ENCODE measurements at places on chromosomes 4 and X. TPM values are rescaled to one million over a fixed set of nuclear protein-coding genes. Genes with fewer than 3 reads are reported as not detected.

The ADH4 gene
- total RNA-seq = 0.10 TPM

The SASH3 gene
- 0.33 TPM for total RNA-seq

DNA sequence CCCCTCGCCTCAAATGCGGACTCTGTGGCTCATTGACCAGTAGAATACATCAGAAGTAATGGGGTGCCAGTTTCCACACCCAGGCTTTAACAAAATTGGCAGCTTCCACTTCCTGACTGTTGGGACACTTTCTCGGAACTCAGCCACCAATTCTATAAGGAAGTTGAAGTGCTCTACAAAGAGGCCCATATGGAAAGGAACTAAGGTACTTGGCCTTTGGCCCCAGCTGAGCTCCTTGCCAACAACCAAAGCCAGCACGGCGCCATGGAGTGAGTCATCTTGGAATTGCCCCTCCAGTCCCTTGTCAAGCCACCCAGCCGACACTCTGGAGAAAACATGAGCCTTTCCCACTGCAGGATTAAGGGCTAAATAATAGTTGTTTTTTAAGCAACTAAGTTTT, 262.2 kb upstream of the INTU start:
- no peak for DNase-seq
- H3K27me3 ChIP-seq = no peaks in the 10 kb centered on the region
- H3K4me3 ChIP-seq = no peak overlapping the region
- no peaks in the 10 kb centered on the region for H3K36me3 ChIP-seq

DNA sequence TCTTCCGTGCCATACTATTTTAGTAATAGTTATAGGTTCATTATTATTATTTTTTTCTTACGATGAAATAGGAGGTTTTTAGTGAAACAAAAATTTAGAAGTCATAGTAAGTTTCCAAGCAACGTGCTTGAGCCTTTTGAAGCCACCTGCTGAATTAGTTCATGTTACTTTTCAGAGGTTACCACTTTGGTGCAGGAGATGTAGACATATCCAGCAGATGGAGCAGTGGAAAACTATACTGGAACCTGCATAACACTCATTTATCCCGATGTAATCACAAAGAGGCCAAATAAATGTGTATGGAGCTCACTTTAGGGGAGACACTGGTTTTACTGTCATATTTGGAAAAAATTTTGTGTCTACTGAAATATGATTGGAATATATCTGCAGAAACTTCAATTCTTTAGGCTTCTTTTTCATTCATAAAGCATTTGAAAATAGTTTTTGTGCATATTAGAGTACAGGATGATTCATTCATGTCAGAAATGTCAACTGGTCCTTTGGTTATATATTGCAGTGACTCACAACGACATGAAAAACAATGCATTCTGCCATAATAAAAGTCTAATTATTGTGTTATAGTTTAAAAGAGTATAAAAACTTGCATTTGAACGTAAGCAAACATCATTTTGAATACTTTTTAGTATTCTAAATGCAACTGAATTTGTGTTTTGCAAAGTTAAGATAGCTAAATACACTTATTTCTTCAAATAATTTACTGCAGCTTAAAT, 2182.9 kb upstream of the TENM3 start:
- no peaks in the 10 kb centered on the region for H3K27me3 ChIP-seq
- DNase-seq = no peak
- no peaks in the 10 kb centered on the region for H3K4me1 ChIP-seq
- H3K36me3 ChIP-seq = no peaks in the 10 kb centered on the region

The XPNPEP2 gene
- not detected for total RNA-seq

- H3K27ac ChIP-seq = no peak overlapping the region
- H3K36me3 ChIP-seq = no peaks in the 10 kb centered on the region
- H3K27me3 ChIP-seq = no peaks in the 10 kb centered on the region
- no peak for DNase-seq
These were observed 7.3 kb upstream of the SH3BP2 start for GRCh38 chr4:2785613-2786012.

DNA sequence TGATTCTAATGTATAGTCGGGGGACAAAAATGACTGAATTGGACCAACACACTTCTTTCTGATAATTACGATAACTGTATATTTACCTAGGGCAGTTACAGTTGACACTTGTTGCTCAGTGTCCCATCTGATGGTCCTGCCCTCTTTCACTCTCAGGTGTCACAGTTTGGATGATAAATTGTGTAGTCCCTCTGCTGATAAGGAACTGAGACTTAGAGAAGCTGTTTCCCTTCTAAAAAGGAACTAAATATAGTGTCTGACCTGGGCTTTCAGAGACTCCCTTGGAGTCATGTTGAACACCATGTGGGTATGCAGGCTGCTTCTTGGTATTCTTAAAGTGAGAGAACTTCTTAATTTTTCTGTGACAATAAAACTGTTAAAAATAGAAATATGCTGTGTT, 23.7 kb upstream of the PNPLA4 start:
- no peaks in the 10 kb centered on the region for H3K4me1 ChIP-seq
- H3K27ac ChIP-seq = no peak overlapping the region
- no peaks in the 10 kb centered on the region for H3K27me3 ChIP-seq
- DNase-seq = no peak
- H3K36me3 ChIP-seq = no peaks in the 10 kb centered on the region

- H3K4me1 ChIP-seq = no peaks in the 10 kb centered on the region
- H3K27ac ChIP-seq = no peak overlapping the region
- H3K4me3 ChIP-seq = no peak overlapping the region
- DNase-seq = no peak
- H3K36me3 ChIP-seq = no peaks in the 10 kb centered on the region
These were observed 114.9 kb downstream of the ZNF827 start for GRCh38 chr4:145823743-145824142.

- no peaks in the 10 kb centered on the region for H3K27me3 ChIP-seq
- H3K4me1 ChIP-seq = no peaks in the 10 kb centered on the region
- no peak overlapping the region for H3K27ac ChIP-seq
These were observed 10.0 kb downstream of the ART3 start for GRCh38 chr4:76084542-76084941.

The FAM241A gene
- 0.90 TPM for total RNA-seq

- DNase-seq = no peak
- no peak overlapping the region for H3K4me3 ChIP-seq
- no peak overlapping the region for H3K27ac ChIP-seq
These were observed 48.7 kb downstream of the HTT start for GRCh38 chr4:3123181-3123671.

DNA sequence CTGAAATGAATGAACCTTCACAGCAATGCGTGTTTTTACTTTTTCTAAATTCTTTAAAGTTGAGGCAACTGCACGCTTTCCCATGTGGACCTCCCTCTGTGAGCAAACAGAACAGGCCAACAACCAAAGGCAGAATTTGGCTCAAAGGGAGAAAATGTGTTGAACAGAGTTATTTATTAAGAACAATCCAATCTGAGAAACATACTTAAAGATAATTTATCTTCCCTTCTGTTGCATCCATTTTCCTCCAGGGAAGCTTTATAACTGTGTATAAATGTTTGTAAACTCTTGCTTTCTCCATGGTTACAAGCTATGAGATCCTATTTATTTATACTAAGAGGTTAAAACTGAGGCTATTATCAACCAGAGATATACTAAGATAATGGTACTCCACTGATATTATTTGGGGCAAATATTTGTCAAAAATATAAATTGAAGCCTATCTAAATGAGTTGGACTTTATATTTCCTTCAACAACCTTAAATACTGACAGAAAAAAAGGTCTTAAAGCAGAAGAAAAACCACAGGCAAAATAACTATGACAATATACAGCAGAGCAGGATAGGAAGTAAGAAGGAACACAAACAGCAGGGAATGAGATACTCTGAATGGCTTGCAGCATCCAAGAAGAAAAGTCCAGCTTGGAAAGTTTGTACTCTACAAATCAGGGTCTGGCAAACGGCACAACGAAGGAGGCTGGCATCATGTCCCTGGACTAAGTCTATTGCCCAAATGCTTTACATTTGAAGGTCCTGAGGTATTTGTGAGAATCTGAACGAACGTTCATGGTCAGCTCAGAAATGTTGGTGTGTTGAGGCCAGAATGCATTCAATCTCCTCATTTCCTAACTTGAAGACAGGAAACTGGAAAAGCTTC, 663.2 kb upstream of the INTU start:
- H3K4me3 ChIP-seq = no peak overlapping the region
- no peaks in the 10 kb centered on the region for H3K27me3 ChIP-seq
- no peaks in the 10 kb centered on the region for H3K36me3 ChIP-seq
- no peak for DNase-seq
- H3K4me1 ChIP-seq = no peaks in the 10 kb centered on the region

GRCh38 chr4:83238393-83239248, 46.0 kb downstream of the COQ2 start:
- no peak overlapping the region for H3K4me3 ChIP-seq
- H3K27me3 ChIP-seq = no peaks in the 10 kb centered on the region
- H3K36me3 ChIP-seq = no peaks in the 10 kb centered on the region
- H3K4me1 ChIP-seq = no peaks in the 10 kb centered on the region
- H3K27ac ChIP-seq = peak overlapping the region; percentile 17

The MAGEC2 gene
- total RNA-seq = not detected

GRCh38 chr4:102625232-102625930, 124.2 kb downstream of the NFKB1 start:
- H3K27ac ChIP-seq = no peak overlapping the region
- no peaks in the 10 kb centered on the region for H3K27me3 ChIP-seq
- H3K36me3 ChIP-seq = no peaks in the 10 kb centered on the region
- DNase-seq = no peak
- no peak overlapping the region for H3K4me3 ChIP-seq
- peaks cover 6% of the 10 kb centered on the region for H3K4me1 ChIP-seq

The DOCK11 gene
- 2.0 TPM for total RNA-seq
